ENCODE measurements at places on chromosomes 6 and 20.

GRCh38 chr6:126147291-126147815, 161.0 kb downstream of the TRMT11 start:
- DNase-seq: no peak

- no peak for DNase-seq
Measured at GRCh38 chr20:44411020-44411756, 55.7 kb downstream of the HNF4A start.

DNA sequence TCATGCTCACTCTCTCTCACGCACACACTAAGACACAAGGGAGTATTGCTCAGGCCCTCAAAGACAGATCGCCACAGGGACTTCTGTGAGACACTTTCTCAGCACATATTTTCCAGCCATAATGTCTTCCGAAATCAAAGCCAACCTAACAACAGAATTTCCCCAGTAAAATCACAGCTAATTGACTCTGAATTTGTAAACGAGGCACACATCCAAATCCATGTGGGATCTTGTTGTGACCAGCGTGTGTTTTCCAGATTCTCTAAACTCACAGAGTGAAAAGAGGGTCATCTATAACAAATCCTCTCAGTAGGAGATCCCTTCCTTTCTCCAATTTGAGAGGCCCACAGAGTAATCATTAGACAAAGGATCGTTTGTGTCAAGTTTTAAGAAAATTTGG, 280.4 kb downstream of the PACRG start:
- no peak for DNase-seq

DNA sequence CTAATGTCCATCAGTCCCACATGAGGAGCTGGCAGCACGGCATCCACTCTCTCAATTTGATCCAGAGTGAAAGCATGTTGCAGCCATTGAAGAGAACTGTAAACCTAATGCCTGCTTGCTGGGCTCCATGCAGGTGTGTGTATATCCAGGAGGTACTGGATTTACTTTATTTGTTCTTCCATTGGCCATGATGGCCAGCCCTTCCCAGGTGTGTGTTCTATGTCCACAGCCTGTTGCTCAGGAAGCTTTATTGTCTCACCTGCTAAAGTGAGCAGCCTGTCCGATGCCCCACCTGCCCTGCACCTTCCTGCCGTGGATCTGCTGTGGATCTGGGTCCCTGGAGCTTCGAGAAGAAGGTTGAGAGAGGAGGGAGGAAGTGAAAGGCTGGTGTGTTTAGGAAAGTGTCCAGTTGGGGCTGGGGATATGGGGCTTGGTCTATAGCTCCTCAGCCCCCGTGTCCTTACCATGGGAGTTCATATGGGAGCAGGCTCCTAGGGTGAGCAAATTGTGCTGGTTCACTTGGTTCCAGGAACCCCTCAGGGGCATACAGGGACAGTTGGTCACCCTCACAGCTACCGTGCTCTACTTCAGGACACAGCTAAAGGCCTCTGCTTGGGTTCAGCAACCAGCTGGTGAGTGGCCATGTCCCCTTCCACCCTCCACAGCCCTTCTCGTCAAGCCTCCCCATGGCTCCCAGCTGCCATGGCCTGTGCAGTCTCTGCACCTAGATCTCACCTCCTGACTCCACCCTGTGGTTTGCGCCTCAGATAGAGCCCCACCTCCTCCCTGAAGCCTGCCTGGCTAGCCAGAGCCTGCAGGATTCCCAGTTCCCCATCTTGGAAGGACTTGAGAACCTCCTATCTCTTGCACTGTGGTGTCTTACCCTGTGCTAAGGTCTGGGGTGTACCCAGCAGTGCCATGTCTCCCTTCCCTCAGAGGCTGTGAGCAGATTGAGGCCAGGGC, 12.7 kb downstream of the TREML2 start:
- no peak for DNase-seq

DNA sequence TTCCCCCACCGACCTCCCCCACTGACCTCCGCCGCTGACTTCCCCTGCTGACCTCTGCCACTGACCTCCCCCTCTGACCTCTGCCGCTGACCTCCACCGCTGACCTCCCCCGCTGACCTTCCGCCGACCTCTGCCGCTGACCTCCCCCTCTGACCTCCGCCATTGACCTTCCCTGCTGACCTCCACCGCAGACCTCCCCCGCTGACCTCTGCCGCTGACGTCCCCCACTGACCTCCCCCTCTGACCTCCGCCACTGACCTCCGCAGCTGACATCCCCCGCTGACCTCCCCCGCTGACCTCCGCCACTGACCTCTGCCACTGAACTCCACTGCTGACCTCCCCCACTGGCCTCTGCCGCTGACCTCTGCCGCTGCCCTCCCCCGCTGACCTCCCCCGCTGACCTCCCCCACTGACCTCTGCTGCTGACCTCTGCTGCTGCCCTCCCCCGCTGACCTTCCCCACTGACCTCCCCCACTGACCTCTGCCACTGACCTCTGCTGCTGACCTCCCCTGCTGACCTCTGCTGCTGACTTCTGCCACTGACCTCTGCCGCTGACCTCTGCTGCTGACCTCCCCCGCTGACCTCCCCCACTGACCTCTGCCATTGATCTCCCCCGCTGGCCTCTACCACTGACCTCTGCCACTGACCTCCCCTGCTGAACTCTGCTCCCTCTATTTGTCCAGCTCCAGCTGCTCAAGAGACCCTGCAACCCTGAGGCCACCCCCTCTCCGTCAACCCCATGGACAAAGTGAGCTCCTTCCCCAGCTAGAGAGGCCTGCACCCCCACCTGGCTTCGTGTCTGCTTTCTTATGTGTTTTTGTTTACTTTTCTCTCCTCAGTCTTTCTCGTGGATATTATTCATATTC, 91.4 kb upstream of the AFDN start:
- no peak for DNase-seq

DNA sequence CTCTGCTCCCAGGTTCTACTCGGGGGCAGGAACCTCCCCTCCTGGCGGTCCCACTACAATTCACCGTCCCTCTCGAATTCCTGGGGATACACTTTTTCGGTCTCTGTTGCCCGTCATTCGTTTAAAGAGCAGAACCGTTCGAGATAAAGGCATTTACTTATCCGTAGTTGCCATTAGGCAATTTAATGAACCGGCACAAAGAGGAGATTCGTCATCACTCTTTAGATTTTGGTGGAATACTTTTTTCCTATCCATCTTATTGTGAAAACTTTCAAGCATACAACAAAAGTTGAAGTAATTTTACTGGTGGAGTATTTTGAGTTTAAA, 1.2 kb upstream of the CD24 start:
- DNase-seq: no peak

DNA sequence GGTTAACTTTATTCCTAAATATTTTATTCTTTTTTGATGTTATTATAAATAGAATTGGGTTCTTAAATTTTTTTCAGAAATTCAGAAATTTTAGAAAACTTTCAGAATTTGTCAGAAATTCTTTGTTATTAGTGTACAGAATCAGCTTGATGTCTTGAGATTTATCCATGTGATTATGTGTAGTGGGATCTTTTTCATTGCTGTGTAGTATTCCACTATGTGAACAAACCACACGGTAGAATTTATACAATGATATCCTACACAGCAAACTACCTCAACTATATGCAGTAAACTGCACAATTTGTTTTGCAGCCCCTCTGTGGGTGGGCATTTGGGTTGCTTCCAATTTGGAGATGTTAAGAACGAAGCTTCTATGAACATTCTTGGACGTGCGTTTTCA, 43.9 kb downstream of the PACSIN1 start:
- no peak for DNase-seq

- DNase-seq: no peak
Measured at GRCh38 chr6:45461486-45461885, 83.8 kb upstream of the SUPT3H start.

DNA sequence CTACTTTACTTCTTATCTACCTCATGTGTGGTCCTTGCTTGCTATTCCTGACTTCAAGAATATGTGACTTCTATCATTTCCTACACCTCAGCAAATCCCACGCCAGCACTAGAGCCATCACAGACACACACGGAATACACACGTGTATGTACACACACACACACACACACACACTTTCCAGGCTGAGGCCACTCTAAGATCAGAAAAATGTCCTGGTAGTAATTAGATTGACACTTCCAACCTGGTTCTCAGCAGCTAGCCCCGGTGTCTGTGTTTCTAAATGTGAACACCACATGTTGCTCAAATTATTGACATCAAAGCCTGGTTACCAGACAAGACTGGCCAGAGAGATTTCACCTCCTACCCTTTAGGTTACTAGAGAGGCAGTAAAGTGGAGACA, 54.1 kb upstream of the SASH1 start:
- DNase-seq: no peak

- DNase-seq: no peak
Measured at GRCh38 chr6:21431526-21431925, 162.0 kb upstream of the SOX4 start.

- DNase-seq: no peak
Measured at GRCh38 chr6:112980676-112981075, 633.5 kb downstream of the RFPL4B start.

GRCh38 chr6:140897349-140897748, 1235.4 kb upstream of the GJE1 start:
- DNase-seq: no peak

- no peak for DNase-seq
Measured at GRCh38 chr6:39169448-39170344, 54.7 kb upstream of the SAYSD1 start.

DNA sequence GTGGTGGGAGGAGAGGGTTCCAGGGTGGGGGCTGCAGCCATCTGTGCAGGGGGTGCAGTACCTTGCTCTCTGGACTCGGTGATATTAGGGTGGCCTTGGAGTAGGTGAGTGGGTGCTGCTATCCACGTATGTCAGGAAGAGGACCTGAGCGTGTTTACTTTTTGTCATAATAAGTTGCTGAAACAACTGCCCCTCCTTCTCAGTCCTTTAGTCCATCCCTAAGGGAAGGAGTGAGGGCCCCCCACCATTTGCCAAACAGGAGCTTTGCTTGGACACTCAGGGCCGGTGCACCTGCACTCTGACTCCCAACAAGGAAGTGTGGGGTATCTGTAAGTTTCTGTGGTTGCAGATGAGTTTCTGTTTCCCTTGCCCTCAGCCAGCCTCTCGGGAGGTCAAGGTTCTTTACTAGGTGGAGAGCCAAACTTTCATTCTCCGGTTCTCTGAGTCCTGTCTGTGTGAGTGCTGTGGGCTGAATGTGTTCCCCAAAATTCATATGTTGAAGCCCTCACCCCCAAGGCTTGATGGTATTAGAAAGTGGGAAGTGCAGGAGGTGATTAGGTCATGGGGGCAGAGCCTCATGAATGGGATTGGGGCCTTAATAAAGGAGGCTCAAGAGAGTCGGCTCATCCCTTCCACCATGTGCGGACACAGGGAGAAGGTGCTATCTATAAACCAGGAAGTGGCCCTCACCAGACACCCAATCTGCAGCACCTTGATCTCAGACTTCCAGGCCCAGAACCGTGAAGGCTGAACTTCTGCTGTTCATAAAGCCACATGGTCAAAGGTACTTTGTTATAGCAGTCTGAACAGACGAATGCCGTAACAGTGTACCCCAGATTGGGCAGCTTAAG, 19.6 kb upstream of the CCR6 start:
- no peak for DNase-seq

DNA sequence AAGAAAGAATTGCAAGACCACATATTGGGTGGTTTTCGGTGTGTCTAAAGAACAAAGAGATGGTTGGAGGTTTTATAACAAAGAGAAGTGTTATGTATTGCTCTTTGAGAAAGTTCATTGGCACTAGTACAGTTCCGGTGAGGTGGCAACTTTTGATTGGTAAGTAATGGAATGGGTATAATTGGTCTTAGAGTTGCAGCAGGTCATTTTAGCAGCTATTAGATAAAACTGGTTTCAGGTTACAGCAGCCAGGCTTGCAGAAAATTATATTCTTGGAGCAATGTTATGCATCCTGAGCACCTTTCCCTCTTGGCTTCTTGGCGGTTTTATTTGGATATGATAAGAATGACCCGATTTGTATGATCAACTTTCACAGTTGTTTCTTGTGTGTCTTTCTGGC, 12.3 kb upstream of the SSTR4 start:
- no peak for DNase-seq

DNA sequence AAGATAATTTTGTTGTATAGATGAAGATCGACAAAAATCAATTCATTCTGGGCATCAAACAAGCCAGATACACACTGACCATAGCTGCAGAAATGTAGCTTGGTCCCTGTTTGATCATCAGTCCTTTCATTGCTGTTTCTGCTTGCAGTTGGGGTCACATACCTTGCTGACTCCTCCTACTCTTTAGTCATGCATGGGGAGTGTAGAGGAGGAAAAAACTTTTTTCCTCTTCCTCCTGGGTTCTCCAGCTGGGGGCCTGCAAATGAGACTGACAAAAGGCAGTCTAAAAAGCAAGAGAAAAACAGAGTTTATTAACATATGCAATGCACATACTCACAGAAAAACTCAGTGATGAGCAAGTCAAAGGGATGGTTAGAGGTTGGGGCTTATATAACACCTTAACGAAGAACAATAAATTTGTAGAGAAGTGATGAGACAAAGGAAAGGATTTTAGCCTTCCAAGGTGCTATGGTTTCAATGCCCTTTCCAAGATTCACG, 105.8 kb downstream of the QRSL1 start:
- DNase-seq: no peak

DNA sequence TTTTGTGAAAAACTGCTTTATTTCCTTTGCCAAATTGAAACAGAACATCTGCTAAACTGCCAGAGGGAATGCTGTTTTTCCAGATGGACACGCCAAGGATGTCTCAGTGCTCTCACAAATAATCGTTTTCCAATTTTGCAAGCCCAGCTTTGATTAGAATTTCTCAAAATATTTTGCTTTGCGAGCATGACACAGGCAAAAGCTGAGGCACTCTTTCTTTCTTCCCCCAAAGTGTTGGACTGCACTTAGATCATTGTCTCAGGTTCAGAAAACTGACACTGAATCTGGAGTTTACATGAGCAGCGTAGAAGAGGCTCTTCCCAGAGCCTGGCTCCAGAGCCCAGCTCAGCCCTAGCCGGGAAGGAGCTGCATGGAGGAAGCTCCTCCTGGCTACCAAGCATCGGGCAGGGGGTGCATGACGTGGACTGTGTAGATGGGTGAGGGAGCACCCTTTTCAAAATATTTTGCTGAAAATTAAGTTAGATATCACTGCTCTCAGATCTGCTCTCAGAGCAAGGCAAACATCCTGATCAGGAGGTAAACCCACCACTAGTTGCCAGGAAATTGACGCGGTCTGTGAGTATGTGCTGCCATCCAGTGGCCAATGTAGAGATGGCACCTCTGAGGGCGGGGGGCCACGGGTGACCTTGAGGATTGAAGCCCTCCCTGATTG, 107.5 kb downstream of the SLC22A3 start:
- peak; percentile 47 for DNase-seq

Data from activated naive CD4-positive, alpha-beta T cell (primary cell).